ENCODE measurements at places on chromosomes 1 and 21.

GRCh38 chr1:12480748-12481362, 137.2 kb downstream of the DHRS3 start:
- no peak for DNase-seq

DNA sequence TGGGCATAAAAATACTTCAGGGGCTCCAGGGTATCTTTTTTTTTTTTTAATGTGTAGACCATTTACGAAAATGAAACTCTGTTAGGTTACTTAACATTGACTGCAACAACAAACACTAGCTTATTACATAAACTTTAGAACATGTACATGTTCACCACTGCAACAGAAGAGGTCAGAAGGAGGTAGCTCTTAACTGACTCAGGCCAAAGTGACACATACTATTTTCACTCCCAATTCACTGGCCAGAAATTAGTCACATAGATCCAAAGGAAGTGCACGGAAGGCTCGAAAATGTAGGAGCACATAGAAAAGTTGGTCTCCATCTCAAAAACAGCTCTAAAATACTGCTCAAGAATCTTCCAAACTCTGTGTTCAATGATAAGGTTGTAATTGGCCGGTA, 107.2 kb downstream of the AKT3 start:
- no peak for DNase-seq

DNA sequence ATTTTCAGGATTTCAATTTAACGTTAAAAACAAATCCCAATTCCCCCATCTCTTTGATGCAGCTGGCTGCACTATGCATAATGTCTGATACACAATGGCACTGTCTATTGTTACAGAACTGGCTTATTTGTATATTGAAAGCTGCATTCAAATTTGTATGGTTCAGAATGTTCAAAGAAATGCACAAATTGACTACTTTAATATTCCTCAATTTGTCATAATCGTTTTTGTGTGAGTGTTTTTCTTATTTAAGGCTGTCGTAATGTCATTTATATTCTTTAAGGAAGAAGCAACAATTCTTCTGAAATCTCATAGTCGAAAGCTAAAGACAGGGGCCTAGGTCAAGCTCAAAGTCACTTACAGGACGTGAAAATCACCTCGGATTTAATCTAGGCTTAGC, 341.4 kb upstream of the ZRANB2 start:
- DNase-seq = no peak

DNA sequence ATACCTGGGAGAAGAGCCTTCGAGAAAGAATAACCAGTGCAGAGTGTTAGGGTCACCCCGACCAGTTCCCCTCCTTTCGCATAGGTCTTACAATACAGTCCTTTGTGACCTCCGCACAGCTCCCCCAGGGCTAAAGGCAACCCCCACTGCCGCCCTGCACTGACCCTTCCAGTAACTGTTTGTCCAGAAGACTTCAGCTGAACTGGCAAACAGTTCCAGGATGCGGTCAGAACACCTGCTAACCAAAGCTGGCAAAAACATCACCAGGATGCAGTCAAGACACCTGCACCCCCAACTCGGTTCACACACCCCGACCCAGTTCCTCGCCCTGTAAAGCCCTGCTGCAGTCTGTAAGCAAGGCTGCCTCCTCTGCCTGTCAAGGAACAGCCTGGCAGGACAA, 6.4 kb upstream of the EVA1B start:
- no peak for DNase-seq

DNA sequence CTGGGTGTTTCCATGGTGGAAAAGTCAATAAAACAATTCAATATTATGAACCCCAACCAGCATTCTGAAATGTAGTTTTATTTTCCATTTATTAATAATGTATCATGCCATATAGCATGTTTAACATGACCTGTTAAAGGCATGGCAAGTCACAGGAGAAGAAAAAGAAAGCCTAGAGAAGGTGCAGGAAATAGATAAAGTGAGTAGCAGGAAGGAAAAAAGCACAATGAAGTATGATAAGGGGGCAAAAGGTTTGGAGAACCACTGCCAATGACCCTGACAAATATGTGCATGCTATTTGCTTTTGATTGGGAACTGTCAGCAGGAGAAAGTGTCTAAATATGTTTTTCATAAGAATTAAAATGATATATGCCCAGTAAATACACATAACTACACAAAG, 85.6 kb downstream of the HMCN1 start:
- no peak for DNase-seq

DNA sequence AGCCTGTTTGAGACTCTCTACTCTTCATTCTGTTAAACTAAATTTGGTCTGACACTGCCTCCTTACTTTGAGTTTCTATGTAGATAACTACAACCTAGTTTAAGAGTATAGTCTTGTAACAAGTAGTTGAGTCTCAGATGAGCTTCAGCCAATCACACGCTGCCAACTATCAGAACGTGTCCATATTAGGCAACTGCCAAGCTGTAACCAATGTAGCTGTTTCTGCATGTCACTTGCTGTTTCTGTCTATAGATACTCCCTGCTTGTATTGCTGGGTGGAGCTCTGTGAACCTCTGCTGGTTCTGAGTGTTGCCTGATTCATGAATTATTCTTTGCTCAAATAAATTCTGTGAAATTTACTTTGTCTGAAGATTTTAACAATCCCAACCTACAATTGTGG, 452.6 kb upstream of the NR5A2 start:
- no peak for DNase-seq

DNA sequence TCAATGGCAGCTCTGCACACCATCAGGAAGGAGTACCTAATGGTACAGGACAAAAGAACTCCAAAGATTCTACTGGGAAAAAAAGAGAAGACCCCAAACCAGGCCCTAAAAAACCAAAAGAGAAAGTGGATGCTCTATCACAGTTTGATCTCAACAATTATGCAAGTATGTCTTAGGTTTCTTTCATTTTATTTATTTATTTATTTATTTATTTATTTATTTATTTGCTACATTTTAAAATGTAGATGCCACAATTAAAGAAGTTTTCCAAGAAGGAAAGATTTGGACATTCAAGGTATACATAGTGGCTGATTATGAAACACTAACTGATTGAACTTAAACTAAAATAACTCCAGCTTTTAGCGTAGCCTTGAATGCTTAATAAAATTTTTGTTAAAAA, 60.2 kb downstream of the PRRC2C start:
- DNase-seq = no peak

DNA sequence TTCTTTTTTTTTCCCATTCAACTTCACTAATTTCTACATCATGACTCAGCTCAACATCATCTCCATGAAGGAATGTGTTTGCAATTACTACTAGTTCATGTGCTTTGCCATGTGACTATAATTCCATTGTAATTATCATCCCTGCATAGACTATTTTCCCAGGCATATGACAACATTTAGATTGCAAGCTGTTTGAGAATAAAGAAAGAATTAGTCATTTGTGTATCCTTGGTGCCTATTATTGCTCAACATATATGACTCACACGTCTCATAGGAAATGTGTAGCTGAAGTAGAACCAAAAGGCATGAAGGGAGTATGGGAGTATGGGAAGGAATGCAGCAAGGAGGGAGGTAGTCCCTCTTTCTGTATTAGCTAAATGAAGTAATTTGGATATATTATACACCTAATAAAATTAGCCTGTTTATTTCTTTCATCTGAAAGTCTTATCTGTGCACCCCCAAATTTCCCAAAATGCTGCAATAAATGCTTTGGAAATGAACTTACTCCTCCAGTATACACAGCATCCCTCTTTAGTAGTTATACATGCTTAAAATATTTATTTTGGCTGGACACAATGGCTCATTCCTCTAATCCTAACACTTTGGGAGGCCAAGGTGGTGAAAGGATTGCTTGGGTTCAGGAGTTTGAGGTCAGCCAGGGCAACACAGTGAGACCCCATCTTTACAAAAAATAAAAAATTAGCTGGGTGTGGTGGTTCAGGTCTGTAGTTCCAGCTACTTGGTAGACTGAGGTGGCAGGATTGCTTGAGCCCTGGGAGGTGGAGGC, 316.9 kb upstream of the ADGRL4 start:
- DNase-seq = no peak

Measured in NCI-H2171 (cell line).